ENCODE measurements at places on chromosomes 7 and 10. TPM values are rescaled to one million over a fixed set of nuclear protein-coding genes. Genes with fewer than 3 reads are reported as not detected.

The METTL2B gene
- total RNA-seq, result 33.1 TPM

The TFR2 gene
- 5.3 TPM for total RNA-seq

The PRF1 gene
- total RNA-seq, result not detected

The PPRC1 gene
- total RNA-seq, result 8.4 TPM

DNA sequence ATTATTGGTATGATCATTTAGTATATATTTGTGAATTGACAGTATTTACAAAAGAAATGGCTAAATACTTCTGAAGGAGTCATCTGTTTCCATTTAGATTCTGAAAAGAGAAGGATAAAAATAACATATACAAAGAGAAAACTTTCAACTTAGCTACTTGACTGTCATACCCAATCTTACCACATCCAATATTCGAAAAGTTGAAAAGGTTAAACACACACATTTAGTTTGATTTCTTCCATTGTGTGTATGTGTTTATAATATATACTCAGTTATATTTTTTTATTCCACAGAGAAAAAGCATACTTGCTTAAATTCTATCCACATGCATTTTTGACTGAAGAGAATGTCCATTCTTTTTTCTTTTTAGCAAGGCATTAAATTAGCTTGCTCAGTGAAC lies 470.7 kb downstream of the TFEC start:
- no peak for DNase-seq

GRCh38 chr7:90749774-90750173 lies 153.7 kb downstream of the CDK14 start:
- no peak for DNase-seq

DNA sequence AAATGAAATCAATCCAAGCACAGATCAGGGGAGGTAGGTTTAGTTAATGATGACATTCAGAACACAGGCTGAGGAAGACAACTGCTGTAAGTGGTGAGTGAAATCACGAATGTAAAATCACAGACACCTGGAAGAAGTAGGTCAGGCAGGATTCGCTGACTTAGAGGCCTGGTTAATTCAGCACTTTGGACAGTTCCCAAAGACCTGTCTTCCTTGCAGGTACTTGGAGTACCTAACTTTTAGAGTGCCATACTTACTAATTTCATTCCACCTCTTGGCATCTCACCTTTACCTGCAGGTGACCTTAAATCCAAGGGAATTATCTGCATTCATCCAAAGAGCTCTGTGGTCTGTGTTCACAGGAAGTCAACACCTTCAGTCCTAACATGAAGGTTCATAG lies 822.3 kb downstream of the PHTF2 start:
- DNase-seq, result no peak

DNA sequence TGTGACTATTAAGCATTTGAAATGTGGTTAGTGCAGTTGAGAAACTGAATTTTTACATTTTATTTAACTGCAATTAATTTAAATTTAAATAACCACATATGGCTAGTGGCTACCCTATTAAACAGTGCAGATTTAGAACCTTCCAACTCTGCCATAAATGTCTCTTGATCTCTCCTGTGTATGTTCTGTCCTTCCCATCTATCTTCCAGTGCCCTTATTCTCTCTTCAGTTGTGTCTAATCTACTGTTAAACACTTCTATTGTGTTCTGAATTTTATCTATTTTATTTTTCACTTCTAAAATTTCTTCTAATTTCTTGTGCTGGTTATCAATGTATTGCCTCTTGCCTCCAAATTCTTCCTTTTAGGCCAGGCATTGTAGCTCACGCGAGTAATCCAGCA lies 105.0 kb downstream of the CUL2 start:
- DNase-seq, result no peak

- no peak for DNase-seq
Observed at GRCh38 chr10:20091698-20092097, 275.5 kb downstream of the PLXDC2 start.

GRCh38 chr10:83354456-83354855 lies 784.9 kb upstream of the GHITM start:
- DNase-seq, result no peak

- no peak for DNase-seq
Observed at GRCh38 chr7:65796205-65796604, 76.7 kb upstream of the VKORC1L1 start.

DNA sequence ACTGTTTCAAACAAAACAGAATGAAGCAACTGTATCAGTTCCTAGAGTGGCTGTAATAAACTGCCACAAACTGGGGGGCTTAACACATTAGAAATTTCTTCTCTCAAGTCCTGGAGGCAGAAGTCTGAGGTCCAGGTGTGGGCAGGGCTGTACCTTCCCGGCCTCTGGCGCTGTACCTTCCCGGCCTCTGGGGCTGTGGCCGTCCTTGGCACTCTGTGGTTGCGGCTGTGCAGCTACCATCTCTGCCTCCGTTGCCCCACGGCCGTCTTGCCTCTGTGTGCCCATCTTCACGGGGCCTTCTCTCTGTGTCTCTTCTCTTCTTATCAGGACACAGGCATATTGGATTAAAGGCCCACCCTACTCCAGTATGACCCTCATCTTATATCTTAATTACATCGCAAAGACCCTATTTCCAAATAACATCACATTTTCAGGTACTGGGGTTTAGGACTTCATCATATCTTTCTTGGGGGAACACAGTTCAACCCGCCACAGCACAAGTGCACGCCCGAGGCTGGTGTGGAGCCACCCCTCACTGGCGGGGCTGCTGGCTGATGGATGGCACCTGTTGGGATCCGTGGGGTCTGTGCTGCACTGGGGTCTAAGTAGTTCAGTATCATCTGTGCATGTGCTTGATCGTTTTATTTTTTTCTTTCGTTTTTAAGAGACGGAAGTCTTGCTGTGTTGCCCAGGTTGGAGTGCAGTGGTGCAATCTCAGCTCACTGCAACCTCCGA lies 123.2 kb downstream of the ACTR3B start:
- DNase-seq, result no peak

DNA sequence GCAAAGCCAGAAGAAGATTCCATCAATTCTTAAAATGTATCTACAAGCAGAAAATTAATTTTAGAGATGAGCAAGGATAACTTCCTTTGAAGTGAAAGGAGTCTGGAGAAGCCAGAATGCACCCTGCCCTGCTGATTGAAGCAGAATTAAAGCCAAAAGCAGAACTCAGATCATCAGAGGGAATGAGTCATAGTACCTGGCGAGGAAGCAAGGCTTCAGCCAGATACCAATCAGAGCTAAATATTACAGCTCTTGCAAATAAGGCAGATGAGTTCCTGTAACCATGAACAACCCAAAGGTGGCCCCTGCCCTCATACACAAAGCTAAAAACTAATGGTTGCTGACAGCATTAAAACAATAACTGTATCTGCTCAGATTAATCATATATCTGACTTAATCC lies 10.4 kb downstream of the HTR7 start:
- DNase-seq, result no peak

GRCh38 chr10:52313933-52314821 lies at the start of gene DKK1:
Gene DKK1 (plus strand): TSS chr10:52314281. CDS start chr10:52314435, 154 bp downstream.
- peak; percentile 14 for DNase-seq

- peak; percentile 18 for DNase-seq
Observed at GRCh38 chr7:87152897-87153641, 816 bp downstream of the DMTF1 start.

DNA sequence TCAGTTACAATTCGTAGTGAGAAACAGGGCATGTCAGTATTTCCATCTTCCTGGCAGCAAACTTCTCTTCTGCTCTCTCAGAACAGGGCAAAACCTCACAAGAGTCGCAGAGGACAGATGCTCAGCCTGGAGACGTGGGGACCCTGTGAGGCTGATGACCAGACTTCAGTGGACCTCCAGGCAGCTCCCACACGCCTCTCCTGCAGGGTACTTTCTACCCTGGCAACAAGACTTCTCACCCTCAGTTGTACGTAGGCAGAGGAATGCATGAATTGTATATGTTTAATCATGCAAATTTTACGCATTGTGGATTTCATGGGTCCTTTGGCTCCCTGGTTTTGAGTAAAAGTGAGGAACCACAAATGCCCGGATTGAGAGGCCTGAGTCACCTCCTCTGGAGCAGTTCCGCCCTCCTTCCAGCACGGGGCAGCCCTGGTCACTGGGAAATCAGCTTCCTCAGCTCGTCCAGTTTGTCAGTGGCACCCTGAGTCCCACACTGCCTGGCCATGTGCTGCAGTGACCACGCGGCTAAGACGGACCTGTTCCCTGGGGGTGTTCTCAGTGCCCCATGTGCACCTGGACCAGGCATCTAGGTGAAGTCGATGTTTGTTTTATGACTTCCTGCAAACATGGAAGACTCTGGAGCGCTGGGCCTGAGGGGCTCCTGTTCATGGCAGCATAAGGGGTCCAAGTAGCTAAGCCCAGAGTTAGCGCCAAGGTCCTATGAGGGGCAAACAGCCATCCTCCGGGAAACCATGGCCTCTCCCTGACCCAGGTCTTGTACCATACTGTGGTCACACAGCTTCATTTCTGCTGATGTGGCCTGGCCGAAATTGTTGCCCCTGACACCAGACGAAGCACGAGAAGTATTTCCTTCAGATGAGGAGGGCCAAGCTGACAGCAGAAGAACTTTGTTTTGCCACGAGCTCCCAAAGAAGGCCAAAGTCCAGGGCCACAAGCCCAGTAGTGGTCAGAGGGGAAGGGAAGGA lies 165.1 kb downstream of the TNS3 start:
- DNase-seq, result no peak

DNA sequence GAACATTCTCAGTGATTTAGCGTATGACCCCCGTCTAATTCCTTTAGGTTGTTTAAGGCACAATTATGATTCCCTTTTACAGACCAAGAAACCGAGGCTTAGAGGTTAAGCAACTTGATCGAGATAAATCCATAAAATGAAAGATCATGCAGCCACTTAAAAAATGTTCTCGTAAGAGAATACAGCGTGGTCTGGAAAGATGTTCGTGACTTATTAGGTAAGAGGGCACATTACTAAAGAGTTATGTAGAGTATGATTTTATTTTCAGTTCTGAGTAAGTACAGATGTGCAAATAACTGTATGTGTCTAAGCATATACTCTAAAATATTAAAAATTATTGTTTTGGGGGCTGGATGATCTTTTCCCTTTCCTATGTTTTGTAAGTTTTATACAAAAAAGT lies 575.1 kb downstream of the PARD3 start:
- DNase-seq, result no peak

DNA sequence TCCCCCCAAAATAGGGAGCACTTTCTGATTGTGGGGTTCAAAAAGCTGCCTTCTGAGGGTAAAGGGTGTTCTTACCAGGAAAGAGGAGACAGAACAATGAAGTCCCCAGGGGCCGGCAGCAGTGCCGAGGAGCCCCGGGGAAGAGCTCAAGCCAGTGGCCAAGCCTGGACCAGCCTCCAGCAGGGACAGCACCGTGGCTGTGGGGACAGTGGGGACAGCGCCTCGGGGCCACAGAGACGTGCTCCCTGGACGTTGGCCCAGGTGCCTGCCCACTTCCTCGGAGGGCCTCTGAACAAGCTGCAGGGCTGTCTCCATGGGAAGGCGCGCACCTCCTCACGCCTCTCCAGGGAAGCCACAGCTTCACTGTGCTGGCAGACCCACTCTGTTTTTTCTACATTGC lies 312.6 kb downstream of the PTPRN2 start:
- no peak for DNase-seq

DNA sequence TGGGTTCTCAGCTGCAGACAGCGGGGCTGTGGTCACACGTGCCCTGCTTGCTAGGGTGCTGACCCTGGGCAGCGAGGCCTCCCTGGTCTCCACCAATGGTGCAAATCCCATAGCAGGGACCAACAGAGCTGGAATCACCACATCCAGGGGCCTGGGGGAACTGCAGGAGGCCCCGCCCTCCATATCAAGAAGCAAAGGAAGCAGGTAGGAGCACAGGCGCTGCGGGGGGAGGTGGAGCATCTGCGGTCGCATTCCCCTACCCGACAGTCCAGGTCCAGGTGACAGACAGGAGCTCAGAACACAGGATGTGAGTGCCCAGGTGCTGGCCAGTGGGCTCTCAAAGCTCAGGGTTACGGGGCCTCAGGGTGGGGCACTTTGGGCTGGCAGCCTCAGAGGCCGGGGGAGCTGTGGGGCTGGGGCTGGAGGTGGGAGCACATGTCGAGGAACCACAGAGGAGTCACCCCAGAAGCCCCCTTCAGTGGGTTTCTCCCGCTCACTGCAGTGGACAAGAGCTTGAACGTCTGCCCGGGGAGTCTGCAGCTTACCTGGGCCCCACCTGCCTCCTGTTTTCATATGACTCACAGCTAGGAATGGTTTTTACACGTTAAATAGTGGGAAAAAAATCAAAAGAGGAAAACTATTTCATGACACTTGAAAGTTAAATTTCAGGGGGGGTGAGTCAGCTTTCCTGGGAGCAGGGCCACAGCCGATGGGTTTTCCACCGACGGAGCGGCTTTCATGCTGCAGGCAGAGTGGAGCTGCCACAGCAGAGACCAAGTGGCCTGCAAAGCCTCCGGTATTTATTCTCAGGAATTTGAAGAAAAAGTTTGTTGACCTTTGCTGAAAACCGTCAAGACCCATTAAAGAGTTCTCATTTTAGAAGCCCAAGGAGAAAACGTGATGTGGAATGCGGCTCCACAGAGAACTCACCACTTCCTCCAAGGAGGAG lies 148.7 kb upstream of the PPP2R2D start:
- DNase-seq, result no peak

GRCh38 chr7:100745184-100745583 lies 11.8 kb downstream of the ZAN start:
- DNase-seq, result peak; percentile 51

DNA sequence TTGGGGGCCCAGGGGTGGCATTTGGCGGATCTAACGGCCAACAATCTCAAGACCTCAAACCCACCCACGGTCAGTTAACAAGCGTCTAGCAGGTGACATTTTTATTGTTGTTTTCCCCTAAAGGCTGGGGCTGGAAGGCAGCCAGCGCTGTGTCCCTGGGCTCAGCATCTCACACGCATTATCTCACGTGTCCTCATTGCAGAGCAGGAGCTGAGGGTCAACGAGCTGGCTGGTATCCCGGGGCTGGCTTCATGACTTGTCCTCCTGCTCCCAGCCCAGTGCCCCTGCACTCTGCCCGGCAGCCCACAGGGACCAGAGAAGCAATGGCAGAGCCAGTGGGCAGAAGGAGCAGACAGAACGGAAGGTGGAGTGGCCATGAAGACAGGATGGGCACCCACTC lies 54.4 kb upstream of the TMEM273 start:
- DNase-seq, result no peak

DNA sequence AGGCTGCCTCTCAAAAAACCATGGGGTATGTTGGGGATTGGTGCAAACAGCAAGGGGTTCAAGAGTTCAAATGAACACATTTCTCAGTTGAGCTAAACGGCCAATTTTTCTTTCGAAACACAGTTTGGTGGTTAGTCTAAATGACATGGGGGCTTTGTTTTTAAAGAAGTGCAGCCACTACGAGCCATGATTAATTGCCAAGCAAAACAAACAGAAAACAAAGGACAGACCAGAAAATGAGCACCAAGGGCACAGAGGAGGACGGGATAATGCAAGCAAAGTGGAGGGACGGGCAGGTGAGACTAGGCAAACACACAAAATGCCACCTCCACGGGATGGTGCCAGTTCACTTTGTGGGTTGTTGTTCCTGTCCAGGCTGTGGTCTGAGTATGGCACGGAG lies 64.5 kb upstream of the PDLIM1 start:
- DNase-seq, result no peak

DNA sequence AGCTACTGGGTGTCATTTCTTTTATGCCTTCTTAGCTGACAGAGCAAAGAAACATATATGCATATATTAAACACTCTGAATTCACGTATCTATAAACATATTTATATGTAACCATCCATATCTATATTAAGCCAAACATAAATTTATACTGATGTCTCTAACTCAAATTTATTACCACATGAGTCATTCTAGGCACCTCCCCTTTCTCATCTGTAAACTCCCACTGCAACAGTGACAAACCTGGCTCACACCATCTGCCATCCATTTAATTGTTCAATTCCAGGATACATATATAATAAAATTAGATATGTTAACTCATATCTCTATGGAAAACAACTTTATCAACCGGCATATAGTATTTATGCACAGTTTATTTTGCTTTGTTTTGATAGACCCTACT lies 722.3 kb downstream of the SORCS1 start:
- no peak for DNase-seq

Measured in occipital lobe (tissue), 3 donors.